ENCODE measurements at places on chromosomes 7 and 10.
A peak's percentile ranks its signal among the peaks of the same experiment; 100 is the strongest.

GRCh38 chr7:132815130-132815529, 238.9 kb upstream of the PLXNA4 start:
- no peak for DNase-seq

- DNase-seq = no peak
These were observed 14.4 kb upstream of the RBM20 start for GRCh38 chr10:110629680-110630191.

DNA sequence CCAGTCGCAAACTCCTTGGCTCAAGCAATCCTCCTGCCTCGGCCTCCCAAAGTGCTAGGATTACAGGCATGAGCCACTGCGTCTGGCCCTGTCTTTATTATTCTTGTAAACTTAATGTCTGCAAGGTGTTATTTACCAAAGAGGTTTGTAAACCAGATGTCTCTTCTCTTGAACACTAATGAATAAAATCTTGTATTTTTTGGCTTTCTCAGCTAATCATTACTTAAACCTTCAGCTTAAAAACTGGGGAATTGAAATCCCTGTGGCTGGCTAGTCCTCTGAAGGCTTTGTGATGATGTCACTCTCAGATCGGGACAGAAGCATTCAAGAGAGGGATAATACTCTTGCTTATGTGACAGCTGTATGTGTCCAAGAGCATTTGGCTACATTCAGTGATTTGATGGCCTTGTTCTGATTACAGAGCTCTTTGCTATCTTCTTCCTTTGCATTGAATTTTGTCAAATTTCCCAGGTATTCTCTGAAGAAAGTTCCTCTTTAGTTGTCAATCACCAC, 130.3 kb downstream of the BICC1 start:
- no peak for DNase-seq

DNA sequence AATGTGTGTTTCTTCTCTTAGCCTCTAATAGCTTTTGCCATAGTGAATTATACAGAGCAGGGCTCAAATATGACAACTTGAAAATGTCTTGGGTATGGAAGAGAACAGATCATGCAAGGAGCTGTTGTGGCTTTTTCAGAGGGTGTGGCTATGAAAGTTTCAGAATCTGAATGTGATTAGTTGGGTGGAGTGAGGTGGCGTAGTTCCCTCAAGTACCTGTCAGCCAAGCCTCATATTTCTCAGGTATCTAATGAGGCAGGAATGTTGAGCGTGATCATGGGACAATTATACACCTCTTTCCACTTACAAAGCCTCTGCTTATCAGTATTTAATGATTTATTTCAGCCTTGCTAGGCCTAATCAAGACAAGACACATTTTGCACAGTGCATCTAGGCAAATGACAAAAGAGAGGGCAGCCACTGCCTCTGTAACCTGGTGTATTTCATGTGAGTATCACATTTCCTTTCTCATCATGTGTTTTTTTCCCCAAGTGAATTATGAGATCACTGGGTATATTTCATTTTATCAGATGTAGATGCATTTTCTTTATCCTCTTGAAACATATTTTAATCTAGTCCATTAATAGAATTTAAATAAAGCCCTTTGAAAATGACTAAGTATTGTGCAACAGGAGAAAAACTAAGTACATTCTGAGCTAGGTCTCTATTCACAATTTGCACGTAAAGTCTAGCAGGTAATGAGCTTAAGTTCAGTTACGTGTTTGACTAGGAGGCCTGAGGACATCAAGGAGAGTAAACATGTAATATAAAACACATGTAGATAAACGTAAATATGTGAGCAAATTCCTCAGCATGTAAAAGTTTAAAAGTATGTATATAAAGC, 644.4 kb upstream of the IGFBP3 start:
- no peak for DNase-seq

DNA sequence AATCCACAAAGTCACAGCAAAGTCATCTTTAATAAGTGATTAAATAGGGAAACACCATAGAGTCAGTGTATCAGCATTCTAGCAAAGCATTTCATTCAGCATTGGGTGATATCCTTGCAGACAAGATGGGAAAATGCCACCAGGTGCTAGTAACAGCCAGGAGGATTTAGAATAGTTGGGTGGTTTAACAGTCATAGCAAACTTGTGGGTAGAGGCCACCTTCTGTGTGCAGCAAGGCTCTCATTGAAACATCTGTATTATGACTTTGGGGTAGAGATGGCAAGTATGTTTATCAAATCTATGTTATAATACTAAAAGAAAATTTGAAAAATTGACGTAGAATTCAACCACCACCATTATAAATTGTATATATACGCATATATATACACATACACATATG, 26.4 kb upstream of the ADO start:
- no peak for DNase-seq

DNA sequence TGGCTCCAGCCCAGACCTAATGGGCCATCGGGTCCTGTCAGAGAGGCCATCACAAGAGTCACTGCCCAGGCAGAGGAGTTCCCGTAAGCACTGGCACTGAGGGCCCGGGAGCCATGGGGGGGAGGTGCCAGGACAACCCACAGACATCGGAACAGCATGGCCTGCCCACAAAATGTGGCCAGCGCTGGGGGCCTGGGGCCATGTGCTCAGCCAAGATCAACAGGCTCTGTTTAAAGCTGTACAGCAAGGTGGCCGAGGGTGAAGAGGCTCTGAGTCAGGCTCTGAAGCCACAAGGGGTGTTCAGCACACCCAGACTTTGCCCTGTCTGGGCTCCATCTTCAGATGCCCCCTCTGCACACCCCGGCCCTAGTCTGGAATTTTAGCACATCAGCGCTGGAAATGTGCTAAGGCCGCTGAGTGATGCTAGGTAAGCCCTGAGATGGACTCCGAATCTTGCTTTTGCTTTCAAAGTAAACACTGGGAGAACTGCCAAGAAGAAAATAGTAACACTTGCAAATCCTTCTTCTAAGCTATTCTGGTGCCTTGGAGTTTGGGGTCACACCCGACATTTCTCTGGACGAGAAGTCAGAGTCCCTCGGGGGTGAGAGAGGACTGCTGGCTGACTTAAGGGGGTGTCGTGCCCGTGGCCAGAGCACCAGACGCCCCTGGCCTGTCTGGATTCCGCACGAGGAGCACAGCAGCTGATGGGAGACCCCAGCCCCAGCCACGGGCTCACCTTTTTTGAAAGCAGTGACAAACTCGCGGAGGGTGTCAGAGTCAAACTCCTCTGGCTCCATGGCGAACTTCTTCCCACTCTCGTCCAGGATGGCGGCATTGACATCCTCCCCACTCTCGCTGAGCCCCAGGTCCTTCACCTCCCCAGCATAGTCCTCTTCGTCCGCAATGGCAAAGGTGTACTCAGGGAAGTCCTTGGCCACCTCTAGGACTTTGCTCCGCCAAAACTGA, 23.6 kb downstream of the PDIA4 start:
- no peak for DNase-seq

DNA sequence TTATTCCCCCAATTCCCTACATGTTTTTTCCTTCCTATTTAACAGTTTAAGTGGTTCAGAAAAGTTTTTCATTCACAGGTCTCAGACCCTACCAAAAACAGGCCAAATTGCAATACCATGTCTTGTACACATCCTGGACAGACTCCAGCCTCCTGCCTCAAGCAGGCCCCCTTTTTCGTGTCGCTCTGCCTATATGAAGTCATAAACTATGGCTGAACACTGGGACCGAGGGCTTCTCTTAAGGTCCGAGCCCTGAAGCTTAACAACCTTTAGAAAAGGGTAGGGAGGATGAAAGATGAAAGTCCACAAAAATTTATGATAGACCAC, 1.4 kb downstream of the FBXW4 start:
- no peak for DNase-seq

DNA sequence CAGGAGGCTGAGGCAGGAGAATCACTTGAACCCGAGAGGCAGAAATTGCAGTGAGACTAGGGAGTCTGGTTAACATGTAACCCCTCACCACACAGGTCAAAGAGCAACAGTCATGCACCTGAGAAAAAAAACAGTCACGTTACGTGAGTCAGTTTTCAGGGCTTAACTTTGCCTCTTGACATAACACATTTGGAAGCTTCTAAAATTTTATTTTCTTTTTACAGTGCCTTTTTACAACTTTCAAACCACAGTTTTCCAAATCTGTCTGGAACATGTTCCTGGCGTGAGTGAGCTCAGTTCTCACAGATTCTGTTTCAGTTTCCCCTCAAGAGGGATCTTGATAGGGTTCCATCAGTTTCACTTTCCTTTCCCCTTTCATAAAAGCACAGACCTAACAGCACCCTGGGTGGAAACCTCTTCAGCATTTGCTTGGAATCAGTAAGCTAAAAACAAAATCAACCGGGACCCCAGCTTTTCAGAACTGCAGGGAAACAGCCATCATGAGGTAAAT, 4.4 kb downstream of the IFIT3 start:
- DNase-seq = no peak

DNA sequence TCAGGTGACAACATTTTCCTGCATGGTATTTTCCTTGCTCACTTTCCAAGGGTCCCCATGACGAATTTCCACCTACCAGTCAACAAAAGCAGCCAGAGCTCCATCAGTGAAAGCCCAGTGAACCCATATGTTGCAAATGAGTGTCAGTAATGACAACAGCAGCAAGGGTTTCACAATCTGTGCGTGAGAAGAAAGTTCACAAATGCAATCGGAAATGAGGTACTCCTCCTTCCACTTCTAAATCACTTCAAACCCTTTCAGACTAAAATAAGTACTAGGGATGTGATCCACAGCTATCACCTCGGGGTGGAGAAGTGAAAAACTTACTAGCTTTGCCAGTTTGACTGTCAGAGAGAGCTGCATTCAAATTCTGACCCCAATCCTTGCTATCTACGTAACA, 55.6 kb upstream of the BET1 start:
- peak; percentile 62 for DNase-seq

DNA sequence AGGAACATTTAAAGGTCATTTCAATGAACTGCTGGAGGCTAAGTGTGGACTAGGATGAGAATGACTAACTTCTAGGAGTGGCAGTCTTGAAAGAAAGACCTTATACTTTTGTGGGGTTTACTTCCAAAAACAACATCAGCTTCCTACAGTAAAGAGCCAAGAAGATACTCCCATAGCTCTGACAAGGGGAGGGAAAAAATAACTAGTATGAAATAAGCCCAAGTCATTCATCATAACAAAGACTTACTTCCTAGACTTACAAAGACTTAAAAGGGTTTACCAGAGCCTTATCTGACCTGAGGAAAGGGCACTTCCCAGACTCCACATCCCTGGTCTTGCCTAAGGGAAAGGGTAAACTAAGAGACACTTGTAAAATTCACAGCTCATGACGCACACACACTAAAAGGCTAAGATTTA, 31.7 kb downstream of the ARHGAP12 start:
- no peak for DNase-seq

DNA sequence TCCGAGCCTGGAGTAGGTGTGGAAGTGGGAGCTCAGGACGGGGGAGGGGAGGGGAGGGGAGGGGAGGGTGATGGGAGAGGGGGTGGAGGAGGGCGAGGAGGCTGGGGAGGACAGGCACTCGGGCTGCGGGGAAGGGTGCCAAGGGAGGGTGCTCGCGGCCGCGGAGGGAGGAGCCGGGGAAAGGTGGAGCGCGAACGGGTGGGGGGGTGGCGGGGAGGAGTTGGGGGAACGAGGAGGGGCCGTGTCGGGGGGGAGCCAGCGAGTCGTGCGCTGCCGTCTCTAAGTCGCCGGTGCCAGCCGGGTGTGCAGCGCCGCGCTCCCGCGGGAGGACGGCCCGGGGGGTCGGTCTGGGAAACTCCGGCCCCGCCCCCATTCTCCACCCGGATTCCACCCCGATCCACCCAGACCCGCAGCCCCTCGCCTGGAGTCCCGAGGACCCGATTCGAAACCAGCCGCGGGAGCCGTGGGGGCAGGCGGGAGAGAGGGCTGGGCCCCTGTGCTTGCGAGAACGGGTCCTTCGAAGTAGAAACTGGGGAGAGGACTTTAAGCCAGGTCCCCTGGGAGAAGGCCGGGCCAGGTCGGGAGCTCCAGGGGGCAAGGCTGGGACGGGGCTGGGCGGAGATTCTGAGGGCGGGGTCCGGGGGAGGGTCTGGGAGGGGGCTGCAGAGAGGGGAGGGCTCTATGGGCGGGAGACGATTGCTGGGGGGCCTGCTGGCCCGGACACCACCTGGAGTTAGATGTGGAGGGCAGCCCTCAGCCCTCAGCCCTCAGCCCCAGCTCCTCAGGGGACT, at the start of gene ZNF467:
Gene ZNF467, minus strand, starts transcription at position 143 of the 791 bp plus-strand sequence. CDS start 2,556 bp downstream, outside the sequence.
- DNase-seq = no peak

DNA sequence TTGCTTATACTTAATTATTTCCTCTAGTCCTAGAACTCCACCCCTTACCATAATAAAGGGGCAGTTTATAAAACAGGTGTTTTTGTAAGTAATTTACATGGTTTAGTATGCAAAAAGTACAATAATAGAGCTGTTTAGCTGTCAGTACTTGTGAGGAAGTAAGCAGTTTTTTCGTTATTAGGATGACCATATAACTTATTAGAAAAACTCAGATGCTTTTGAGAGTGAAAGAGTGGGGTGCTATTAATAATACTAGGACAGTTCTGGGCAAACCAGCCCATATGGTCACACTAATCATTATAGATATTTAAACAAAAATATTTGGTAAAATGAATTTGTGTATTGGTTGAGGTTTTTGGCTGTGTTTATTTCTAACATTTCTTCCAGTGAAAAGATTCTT, 201.9 kb upstream of the KAT6B start:
- no peak for DNase-seq

GRCh38 chr10:79133416-79133815, 64.7 kb downstream of the ZMIZ1 start:
- no peak for DNase-seq

GRCh38 chr7:96697822-96698221, 11.8 kb downstream of the SEM1 start:
- no peak for DNase-seq

DNA sequence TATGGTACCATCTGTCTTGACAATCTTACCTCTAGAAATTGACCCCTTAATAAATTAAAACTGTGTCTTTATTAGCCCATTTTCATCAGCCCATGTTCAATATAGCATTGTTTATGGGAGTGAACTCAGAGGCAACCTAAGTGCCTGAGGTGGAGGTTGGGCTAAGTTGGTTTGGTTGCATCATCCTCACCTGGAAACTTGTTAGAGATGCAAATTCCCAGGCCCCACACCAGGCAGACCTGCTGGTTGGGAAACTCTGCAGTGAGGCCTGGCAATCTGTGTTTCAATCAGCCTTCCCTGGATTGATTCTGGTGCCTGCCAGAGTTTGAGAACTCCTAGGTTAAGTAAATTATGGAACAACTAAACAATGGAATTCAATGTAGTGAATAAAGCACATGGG, 9.4 kb upstream of the FAM170B start:
- DNase-seq = no peak

DNA sequence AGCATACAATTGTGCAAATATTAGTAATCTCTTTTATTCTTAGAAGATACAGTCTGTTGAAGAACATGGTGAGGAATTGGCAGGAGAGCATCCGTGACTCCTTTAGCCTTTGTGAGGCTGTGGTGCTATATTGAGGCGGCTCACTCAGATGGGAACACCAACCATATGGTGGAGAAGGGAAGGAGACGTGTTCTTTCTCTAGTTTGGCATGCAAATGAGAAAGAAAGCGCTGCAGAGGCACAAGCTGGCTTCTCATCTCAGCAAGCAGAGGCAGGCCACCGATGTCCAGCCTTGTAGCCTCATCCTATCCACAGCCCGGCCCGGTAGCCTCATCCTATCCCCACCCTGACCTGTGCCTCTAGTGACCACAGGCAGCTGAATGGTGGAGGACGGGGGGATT, 288.3 kb downstream of the CAMK1D start:
- DNase-seq = no peak

All from NK-92 treated with Interleukin-12 subunit alpha and Interleukin-12 subunit beta, amount 100 ng/mL, for 24 hours (cell line).